Mucosa of descending colon (tissue), 3 donors: ENCODE measurements at places on chromosomes 4 and X.

GRCh38 chr4:78766026-78766425 lies 10.1 kb upstream of the BMP2K start:
- DNase-seq = no peak

GRCh38 chrX:39749135-39749534 lies 348.6 kb downstream of the BCOR start:
- DNase-seq = no peak

DNA sequence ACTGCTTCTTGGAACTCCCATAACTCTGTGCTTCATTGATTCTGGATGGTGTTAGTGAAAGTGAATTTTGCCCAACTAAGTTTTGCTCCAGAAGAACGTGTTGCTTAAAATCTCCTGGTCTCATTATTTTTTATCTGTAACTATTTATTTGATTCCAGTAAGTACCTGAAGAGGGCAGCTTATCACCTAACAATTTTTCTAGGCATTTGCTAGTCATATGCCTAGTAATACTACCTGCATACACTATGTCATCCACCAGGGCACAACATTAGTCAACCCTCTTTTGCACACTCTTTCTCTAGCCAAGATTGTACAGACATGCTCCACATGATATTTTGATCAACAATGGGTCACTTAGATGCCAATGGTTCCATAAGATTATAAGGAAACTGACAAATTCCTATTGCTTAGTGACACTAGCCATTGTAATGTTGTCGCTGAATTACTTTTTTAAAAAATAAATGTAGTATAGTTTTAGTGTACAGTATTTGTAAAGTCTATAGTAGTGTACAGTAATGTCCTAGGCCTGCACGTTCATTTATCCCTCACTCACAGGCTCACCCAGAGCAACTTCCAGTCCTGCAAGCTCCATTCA lies 499.9 kb upstream of the AADAT start:
- DNase-seq = no peak

GRCh38 chr4:73704314-73705055 lies 35.9 kb upstream of the CXCL8 start:
- DNase-seq = no peak

- no peak for DNase-seq
Observed at GRCh38 chr4:96347582-96347981, 507.7 kb downstream of the PDHA2 start.

GRCh38 chr4:59671037-59671436 lies 1529.1 kb upstream of the ADGRL3 start:
- DNase-seq = no peak

- no peak for DNase-seq
Observed at GRCh38 chr4:17336986-17337385, 174.9 kb downstream of the QDPR start.
